H7 (cell line): ENCODE measurements at places on chromosomes 6 and 20.
A peak's percentile ranks its signal among the peaks of the same experiment; 100 is the strongest.

DNA sequence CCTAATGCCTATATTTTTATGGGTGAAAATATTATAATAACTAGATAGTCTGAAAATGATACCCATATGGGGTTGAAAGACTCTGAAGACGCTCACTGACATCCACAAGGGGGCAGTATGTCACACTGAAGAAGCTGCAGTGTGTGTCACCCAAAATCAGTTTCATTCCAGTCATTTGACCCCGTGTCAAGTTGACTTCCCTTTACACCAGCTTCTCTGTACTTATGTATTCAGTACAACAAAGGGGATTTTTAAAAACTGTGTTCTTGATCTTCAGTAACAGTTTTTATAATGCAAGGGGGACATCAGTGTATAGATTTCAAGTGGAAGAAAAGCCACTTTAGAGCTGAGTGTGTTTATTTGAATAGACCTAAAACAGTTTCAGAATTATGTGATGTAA lies 19.3 kb downstream of the FAXC start:
- peak; percentile 41 for DNase-seq

DNA sequence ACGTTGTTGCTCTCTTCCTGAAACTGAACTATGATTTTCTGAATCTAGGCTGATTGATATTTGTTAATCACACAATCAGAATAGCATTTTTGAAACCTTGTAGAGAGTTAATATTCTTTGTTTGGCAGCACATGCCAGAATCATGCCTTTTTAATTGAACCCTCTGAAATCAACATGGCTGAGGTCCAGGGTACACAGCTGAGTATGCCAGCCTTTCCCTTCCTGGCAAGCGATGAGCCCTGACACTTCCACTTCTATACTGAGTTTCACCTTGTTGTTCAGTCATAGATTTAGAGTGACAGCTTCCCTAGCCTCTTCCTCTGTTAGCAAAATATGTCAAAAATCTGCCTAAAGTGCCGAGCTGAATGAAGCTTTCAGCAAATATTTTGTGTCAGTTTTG lies 6.8 kb downstream of the HDDC2 start:
- DNase-seq, result no peak

DNA sequence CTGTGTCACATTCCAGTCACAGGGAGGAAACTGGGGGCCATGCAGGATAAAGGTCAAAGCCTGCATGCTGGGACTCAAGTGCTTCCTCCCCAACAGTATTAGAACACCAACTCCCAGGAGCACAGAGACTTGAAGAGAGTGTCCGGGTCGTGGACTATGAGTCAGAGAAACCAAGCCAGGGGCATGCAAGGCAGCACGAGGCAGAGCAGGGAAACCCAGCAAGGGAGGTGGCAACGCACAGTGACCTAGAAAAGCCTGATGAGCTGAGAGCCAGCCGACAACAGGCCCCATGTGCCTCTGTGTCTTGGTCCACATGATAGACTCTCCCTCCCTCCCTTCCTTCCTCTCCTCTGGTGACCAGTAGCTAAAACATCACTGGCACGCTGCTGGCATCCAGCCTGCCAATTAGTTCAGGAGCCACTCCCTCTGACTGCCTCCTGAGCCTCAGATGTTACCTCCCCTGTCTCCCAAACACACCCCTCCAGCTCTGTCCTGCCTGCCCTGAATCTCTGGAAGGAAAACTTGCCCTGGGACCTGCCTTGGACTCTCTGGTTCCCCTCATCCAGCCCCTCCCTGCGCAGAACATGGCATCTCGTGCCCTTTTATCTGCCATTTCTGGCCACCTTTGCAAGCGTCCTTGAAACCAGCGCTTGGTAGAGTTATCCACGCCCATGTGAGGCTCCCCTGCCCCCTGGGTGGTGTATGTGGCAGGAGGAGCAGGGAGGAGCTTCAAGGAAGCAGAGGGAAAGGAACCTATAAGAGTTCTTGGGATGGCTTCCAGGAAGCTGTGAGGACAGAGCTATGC lies 16.2 kb upstream of the RNF39 start:
- peak; percentile 35 for DNase-seq

GRCh38 chr6:35354361-35355135 lies 12.2 kb downstream of the PPARD start:
- no peak for DNase-seq

DNA sequence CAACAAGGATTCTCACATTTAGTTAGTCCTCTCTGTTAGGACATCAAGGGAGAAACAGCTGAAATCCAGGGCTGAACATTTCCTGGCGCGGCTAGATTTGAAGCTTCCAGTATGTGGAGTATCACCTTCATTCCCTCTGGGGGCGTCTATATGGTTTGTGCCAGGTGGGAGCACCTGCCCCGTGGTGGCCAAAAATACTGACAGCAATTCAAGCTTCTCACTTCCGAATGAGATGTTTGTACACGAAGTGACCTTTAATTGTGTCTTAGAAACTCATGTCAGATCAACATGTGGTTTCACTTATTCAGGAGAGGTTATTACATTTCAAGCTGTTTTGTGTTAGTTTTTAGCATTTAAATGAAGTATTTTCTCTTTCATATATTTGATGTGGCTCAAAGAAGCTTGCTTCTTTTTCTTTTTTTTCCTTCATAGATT lies 67.3 kb upstream of the ZNF217 start:
- DNase-seq, result peak; percentile 60

DNA sequence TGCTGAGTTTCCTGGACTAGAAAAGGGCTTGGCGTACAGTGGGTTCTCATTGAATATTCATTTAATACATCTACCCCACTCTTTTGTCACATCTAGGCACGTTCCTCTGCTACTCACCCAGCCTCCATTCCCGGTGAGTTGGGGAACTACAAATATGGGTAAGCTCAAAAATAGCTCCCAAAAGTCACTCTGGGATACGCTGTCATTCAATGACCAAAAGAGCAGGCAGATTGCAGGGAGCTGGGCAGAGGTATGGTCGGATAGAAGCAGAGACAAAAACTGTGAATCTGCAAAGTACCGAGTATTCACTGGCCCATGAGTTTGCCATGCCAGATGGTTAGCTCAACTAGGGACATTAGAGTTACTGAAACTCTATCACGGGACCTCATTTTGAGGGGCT lies 103.9 kb upstream of the SASH1 start:
- no peak for DNase-seq

- DNase-seq, result no peak
These were observed 341.7 kb downstream of the PREX1 start for GRCh38 chr20:48486065-48486464.

GRCh38 chr20:50146732-50147662 lies 6.5 kb downstream of the PEDS1 start:
- DNase-seq, result peak; percentile 65

GRCh38 chr6:67880939-67881705 lies 754.0 kb upstream of the ADGRB3 start:
- no peak for DNase-seq

GRCh38 chr6:33317419-33317668 lies 200 bp downstream of the ZBTB22 start:
- peak; percentile 97 for DNase-seq

DNA sequence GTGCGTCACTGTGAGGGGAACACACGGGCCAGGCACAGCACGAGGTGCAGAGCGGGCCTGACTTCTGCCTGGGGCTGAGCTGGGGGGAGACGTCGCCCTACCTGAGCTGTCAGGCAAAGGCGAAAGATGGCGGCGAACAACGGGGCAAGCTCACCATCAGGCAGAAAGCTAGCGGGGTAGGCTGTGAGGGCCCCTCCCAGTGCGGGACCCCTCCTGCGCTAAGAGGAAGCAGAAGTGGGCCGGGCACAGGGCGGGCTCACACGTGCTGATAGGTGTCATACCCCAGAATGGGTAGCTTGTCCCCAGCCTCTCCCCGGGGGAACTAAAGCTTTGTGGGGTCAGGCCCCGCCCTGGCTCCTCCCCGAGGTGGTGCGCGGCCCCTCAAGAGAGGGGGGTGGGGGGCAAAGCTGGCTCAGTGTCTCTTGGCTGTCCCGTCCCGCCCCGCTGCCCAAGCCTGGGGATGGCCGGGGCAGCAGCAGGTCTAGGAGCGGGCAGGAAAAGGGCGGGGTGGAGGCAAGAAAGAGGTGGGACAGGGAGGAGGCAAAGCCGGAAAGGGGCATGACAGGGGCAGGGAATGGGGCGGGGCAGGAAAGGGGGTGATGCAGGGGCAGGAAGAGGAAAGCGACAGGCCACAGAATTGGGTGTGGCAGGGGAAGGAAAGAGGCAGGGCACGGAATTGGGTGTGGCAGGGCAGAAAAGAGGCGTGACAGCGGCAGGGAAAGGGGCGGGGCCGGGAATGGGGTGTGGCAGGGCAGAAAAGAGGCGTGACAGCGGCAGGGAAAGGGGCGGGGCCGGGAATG lies 14.7 kb downstream of the UCKL1 start:
- DNase-seq, result peak; percentile 97
